ENCODE measurements at places on chromosomes 7 and 10.
A peak's percentile ranks its signal among the peaks of the same experiment; 100 is the strongest.

DNA sequence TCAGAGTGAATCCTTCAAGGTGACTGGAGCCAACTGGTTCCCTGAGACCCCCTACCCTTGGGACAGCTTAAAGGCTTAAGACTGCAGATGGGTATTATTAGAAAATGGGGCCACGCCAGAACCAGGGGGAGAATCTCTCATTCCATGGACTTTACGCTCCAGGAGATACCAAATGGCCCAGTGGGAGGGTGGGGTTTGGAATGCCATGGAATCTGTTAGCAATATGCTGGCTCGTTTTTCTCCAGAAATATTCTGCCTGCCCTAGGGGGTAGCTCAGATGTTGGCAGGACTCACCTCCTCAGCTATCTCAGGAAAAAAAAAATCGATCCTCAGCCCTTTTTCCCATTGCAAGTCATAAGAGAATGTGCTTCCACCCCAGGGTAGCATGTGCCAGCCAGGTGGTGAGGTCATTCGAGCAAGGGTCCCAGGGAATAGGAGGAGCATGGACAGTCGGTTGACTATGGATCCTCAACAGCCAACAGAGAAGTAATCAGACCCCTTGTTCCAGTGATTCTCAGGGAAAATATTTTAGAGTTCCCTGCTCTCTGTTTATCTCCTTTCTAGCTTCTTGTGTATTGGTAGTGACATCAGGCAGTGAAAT lies 22.9 kb downstream of the SVIL start:
- DNase-seq: no peak

DNA sequence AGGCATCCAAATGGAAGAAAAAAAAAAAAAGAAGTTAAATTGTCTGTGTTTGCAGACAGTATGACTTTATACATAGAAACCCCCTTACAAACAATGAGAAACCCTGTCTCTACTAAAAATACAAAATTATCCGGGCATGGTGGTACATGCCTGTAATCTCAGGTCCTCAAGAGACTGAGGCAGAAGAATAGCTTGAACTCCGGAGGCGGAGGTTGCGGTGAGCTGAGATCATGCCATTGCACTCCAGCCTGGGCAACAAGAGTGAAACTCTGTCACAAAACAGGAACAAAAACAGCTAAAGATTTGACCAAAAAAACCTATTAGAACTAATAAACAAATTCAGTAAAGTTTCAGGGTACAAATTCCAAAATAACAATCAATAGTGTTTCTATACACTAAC lies 385.8 kb upstream of the GRM3 start:
- no peak for DNase-seq

GRCh38 chr7:23333671-23334246 lies 34.6 kb downstream of the MALSU1 start:
- DNase-seq: no peak

DNA sequence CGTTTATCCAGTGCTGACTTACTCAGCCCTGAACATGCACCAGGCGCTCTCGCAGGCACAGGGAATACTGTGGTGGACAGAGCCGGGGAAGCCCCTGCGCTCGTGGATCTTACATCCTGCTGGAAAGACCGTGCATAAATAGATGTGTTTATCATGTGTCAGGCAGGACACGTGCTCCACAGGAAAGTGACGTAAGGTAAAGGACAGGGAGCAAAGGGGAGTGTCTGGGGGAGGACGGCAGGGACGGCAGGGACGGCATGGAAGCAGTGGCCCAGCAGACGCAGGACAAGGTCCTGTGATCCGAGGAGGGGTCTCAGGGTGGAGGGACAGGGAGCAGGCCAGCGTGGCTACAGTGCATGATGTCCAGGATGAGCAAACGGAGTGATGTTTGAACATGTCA lies 410.5 kb downstream of the PAXIP1 start:
- no peak for DNase-seq

DNA sequence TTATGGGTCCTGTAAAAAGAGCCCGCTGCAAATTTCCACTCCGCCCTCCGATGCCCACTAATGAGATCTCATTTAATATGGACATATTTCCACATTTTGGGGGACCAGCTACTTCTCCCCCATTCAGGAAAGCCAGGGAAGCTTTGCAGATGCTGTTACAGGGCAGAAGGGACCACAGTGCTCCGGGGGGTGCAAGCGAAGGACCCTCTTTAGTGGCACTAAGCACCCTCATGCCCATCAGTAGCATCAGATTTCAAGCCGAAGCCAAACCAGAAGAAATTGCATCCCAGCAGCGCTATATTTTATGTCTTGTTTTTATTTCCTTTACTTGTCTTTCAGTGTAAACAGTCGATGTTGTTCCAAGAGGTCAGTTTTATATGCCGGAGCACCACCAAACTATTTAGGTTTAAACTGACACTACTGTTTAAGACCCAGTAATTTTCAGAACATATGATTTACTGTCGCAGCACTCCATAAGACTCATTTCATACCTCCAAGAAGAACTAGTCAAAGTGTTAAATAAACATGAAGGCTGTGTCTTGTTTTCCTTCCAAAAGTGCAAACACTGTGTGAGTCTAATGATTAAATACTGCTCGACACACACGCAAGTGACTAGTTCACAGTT lies 122.2 kb upstream of the MGMT start:
- no peak for DNase-seq

- DNase-seq: no peak
Observed at GRCh38 chr10:44961230-44961571, 1.6 kb downstream of the RASSF4 start.

DNA sequence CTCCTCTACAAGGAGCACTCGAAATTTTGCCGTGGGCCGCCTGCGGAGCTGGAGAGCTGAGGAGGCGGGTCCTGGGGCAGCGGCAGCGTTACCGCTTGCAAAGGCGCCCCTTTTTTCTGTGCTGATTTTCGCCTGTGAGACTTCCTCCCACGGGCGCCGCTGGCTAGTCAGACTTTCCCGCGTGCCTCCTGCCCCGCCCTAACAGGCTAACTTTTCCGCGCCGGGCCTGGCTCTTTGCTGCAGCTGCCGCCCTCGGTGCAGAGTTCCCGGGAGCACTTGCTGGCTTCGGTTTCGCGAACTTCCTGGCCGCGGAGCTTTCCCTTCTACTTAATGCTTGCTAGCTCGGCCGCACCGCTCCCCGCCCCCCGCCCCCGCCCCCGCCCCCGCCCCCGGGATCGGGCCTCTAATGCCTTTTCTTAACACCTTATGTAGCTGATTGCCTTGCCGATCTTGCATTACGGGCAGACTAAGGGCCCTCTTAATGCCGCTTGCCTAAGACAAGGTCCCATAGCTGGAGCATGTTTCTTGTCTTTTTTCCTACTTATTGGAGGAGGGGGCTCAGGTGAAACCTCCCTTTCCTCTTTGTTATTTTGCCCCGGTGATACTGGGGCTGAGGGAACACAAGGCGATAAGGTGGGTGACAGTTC lies 37.9 kb upstream of the RASGEF1A start:
- DNase-seq: peak; percentile 32

DNA sequence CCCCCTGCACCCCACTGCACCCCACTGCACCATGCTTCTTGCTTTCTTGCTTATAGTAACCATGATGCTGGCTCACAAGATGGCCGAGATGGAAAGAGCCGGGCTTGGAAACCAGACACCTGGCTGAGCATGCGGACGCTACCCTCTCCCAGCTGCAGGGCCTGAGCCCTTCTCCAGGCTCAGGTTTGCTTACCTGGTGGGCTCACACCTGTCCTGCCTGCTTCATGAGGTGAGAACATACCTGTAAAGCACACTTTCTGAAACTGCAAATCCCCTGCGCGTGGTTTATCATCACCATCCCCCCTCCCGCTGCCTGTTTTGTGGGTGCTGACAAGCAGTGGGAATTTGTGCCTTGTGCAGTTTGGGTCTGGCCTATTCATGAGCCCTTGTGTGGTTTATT lies 302.7 kb downstream of the GLRX3 start:
- no peak for DNase-seq

DNA sequence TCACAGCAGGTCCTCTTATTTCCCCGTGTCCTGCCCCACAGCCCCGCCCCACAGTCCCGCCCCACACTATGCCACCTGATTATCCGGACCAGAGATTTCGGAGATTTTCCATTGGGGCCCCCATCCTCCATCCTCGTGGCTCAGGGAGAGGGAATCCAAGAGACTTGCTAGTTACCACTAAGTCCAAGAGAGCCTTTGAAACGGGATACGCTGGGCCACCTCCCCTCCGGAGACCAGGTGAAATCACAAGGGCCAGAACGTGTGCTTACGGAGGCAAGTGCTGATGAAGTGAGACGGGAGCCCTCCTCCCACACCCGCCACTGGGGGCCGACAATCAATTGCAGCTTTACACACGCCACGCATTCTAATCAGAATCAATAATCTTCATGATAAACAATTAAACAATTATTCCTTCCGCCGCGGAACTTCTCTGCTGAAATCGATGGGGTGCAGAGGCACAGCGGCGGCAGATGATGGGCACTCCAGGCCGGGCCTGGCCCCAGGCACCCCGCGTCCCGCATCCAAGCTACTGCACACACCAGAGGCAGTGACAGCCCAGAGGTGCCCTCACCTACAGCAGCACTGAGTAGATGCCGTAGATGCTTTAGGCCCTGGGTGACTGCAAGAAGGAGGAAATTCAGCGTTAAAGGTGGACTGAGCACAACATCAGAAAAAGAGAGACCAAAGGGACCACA lies 534.0 kb upstream of the FOXK1 start:
- no peak for DNase-seq

DNA sequence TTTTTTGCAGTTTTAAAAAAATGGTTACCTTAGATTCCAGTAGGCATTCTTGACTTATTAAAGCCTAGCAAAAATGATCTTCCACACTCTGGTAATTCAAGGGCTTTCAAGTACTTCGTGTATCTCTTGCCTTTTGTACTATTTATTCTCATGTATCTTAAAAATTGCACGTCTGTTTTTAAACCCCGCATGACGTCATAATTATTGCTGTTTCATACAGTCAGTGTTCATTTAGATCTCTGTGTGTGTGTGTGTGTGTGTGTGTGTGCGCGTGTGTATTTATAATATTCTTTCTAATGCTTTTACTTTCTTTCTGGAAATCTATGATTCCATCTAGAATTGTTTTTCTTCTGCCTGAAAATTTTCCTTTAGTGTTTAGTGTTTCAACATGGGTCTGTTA lies 234.2 kb downstream of the CCSER2 start:
- no peak for DNase-seq

DNA sequence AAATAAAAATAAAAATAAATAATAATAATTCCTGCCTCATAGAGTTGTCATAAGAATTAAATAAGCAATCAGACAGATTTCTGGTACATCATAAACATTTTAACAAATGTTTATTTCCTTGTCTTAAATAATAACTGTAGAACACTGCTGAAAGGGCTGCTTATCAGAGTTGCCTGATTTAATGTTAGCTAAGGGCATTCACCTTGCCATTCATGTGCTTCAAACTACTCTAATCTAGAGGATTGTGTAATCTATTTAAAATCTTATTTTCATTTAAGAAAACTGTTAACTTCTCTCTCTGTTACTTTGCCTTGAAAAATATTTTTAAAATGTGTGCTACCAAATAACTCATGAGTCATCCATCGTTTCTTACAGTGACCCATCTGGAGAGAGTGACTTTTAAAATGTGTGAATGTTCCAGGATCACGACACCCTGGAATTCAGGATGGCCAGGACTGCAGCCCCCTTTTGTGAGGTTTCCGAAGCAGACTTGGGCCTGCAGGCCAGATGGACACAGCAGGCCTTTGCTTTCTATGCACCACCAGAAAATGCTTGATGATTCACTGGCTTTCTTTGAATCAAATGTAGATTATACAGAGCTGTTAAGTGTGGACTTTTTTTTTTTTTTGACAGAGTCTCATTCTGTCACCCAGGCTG lies 109.1 kb upstream of the TNS3 start:
- DNase-seq: no peak

GRCh38 chr7:71016401-71016800 lies 115.5 kb upstream of the GALNT17 start:
- no peak for DNase-seq

GRCh38 chr10:6333086-6333485 lies 130.4 kb downstream of the PFKFB3 start:
- no peak for DNase-seq

DNA sequence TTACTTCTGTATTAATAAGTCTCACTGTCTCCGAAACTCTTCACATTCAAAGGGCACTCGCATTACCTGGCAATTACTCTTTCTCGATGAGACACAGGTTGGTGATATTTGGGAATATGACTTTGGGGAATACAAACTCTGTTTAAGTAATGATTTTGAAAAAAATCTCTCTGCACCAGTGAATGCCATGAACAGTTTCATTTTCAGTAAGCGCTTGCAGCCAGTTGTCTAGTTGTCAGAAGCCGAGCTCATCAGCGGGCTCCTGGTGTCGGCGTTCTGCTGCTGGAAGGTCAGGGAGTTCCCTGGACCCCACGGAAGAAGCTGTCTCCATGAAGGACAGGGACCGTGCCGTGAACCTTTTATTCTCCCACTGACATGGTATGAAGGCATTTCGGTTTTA lies 57.7 kb downstream of the PTPRE start:
- no peak for DNase-seq

GRCh38 chr7:23544913-23545354 lies 13.2 kb upstream of the TRA2A start:
- DNase-seq: no peak

- DNase-seq: no peak
Observed at GRCh38 chr7:50774319-50774718, 8.4 kb downstream of the GRB10 start.
